ENCODE measurements at places on chromosomes 3 and 15.

- DNase-seq: no peak
Measured at GRCh38 chr15:97545799-97546198, 414.7 kb upstream of the ARRDC4 start.

DNA sequence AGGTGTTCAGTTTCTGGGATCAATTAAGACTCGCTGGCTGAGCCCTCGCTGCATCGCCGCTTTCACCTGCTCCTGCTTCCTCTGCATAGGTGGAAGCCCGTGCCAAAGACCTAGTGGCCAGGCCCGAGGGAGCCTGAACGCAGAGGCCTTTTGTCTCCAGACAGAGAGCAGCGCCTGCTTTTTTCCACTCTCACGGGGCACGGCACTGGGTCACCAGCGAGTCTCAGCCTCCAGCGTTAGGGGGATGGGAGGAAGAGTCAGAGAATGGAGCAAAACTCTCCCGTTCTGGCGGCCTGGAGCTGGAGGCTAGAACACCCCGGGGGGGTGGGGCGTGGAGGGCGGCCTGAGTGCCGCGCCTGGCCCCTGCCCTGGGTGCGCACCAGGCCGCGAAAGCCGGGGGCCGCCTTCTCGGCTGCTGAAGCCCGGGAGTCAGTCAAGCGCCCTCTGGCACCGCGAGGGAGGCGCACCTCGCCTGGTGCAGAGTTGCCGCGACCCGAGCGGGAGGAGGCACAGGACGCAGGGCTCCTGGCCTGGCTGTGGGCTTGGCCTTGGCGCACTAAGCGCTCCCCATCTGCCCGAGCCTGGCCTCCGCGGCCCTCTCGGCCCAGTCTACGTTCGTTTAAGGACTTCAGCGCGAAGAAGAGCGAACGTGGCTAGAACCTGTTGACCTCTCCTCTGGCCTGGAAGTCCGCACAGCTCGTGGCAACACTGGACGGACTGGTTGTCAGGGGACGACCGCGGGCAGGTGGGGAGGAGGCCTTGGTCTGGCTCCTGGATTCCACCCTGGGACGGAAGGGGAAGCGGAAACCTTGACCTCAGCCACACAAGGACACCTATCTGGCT, 21.5 kb downstream of the NR2F2 start:
- DNase-seq: no peak

GRCh38 chr3:175082631-175083030, 223.5 kb downstream of the NAALADL2 start:
- DNase-seq: no peak

- DNase-seq: no peak
Measured at GRCh38 chr15:78314181-78314581, 14.8 kb upstream of the SKIC8 start.

- DNase-seq: no peak
Measured at GRCh38 chr3:172717493-172718088, 6.7 kb upstream of the NCEH1 start.

GRCh38 chr3:175836617-175837016, 977.5 kb downstream of the NAALADL2 start:
- DNase-seq: no peak

DNA sequence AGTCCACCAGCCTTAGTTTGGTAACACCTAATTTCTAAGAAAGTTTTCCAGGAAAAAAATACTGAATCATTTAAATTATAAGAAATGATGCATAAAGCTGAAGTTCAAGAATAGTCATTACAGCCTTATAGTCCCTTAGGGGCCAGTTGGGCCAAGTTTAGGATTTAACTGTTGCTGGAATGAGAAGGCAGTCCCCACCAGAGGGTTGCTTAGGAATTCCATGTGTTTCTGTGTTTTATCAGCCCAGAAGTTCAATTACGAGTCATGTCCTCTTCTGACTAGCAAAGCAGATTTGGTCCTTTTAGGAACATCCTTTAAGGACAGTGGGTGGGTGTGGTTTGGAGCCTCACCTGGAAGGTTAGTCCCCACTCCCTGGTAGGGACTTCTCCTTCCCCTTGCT, 57.0 kb upstream of the NR2E3 start:
- DNase-seq: no peak

- DNase-seq: no peak
Measured at GRCh38 chr3:8519156-8519555, 17.5 kb downstream of the LMCD1 start.

- no peak for DNase-seq
Measured at GRCh38 chr15:89071471-89071870, 16.8 kb upstream of the ABHD2 start.

- no peak for DNase-seq
Measured at GRCh38 chr3:8421267-8421666, 80.4 kb upstream of the LMCD1 start.

Data from HuH-7 (cell line).